ENCODE measurements at places on chromosomes 3 and 15. TPM values are rescaled to one million over a fixed set of nuclear protein-coding genes. Genes with fewer than 3 reads are reported as not detected.

Gene GLT8D1
- total RNA-seq: 37.8 TPM

Gene RPN1
- total RNA-seq: 179 TPM

Gene NKTR
- total RNA-seq: 109 TPM

Gene NTRK3
- total RNA-seq: 8.9 TPM

Gene PLA1A
- 1.2 TPM for total RNA-seq

Gene UBA3
- 95.3 TPM for total RNA-seq

Gene TIMP4
- 0.24 TPM for total RNA-seq

Gene PIERCE2
- not detected for total RNA-seq

Gene CSPG4
- total RNA-seq: not detected

Gene CEP97
- 19.2 TPM for total RNA-seq

Gene MRPL3
- 139 TPM for total RNA-seq

Gene CCDC54
- total RNA-seq: not detected

Gene B4GALT4
- 25.2 TPM for total RNA-seq

Gene HTR3E
- total RNA-seq: not detected

Gene C3orf49
- total RNA-seq: not detected

Gene TF
- 1.9 TPM for total RNA-seq

Gene MOBP
- total RNA-seq: not detected

Gene GOLGA6A
- total RNA-seq: 0.53 TPM

Gene PHLDB2
- 2.5 TPM for total RNA-seq

Gene FILIP1L
- 0.46 TPM for total RNA-seq

Gene ST3GAL6
- total RNA-seq: 0.07 TPM

Gene UBXN7
- total RNA-seq: 89.6 TPM

Gene MUC20
- 3.4 TPM for total RNA-seq

Gene MASP1
- total RNA-seq: not detected

Data from activated T-cell treated with anti-CD3 and anti-CD28 coated beads, Interleukin-2, amount 50 U/mL, for 72 hours (primary cell).